Stimulated activated CD8-positive, alpha-beta memory T cell treated with anti-CD3 and anti-CD28 coated beads, Interleukin-15, amount 100 ng/mL, for 48 hours (primary cell): ENCODE measurements at places on chromosomes 1 and 21.

GRCh38 chr1:77560741-77561140 lies 121.7 kb downstream of the ZZZ3 start:
- DNase-seq = no peak

DNA sequence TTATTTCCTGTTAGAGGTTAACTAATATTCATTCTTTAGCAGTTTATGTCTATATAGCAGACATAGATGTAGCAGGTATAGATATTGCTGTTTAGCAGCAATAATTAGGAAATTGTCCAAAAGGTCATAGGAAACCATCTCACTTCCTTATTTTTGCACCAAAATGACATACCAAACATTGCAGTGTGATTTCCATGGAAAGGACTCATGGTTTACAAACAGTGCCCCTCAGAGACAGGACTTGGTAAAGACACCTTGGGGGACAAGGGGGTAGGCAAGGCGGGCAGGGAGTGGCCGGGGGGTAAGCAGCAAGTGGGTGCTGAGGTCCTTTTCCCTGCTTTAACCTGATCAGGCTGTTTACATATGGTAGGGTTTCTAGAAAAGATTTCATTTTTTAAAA lies 30.5 kb downstream of the BATF3 start:
- DNase-seq = no peak

DNA sequence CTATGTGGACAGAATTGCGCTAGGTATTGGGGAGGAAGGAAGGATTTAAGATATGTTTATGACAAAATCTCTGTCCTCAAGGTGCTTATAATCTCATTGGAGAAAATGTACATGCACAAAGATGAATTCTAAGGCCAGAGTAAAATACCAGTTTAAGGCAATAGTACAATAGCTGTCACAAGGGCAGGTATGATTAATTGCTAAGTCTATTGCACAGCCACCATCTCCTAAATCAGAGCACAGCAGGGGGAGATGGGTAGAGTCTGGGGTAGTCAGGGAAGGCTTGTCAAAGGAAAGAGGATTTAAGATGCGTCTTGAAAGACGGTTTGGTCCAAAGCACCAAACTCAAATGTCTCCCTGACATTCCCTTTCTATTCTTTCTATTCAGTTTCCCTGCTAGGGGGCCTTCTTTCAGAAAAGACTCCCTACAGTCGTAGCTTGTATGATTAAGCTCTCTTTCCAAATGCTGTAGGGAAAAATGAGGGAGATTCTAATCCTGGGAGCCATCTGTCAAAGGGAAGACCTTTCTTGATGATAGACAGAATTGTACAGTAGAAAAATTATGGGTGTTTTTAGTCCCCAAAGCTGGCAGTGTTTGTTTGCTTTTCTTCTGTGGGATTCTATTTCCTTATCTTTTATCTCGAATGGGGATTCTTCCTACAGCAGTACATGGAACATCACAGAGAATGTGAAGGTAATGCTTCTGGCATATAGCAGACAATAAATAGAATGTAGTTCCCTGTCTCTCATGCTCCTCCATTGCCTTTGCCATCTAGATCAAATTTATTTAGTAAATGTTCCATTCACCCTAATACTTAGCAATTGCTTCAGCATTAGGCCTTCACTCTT lies 107.6 kb upstream of the NFIA start:
- no peak for DNase-seq

- DNase-seq = no peak
Measured at GRCh38 chr21:45736690-45737484, 93.4 kb downstream of the PCBP3 start.

- DNase-seq = no peak
Measured at GRCh38 chr1:61055110-61055614, 27.2 kb upstream of the NFIA start.

- DNase-seq = no peak
Measured at GRCh38 chr1:178650934-178651511, 74.0 kb upstream of the RALGPS2 start.

DNA sequence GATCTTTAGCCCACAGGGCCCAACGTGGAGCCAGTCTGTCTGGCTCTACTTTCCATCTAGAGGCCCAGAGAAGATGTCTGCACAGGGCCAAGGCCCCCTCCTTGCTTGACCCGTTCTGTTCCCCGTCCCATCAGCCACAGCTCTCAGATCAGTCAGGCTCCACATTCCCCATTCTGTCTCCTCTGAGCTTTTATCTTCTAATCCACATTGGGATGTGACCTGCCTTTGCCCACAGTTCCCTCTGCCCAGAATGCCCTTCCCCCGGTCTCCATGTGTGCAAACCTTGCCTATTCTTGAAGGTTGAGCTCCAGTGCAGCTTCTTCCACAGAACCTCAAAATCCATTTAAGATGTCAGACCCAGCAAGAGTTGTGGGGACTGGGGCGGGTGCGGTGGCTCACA lies 53.3 kb upstream of the WASF2 start:
- no peak for DNase-seq

- no peak for DNase-seq
Measured at GRCh38 chr21:28752131-28752530, 240.5 kb downstream of the LTN1 start.

- DNase-seq = no peak
Measured at GRCh38 chr1:179151908-179152682, 70.2 kb downstream of the TOR3A start.

DNA sequence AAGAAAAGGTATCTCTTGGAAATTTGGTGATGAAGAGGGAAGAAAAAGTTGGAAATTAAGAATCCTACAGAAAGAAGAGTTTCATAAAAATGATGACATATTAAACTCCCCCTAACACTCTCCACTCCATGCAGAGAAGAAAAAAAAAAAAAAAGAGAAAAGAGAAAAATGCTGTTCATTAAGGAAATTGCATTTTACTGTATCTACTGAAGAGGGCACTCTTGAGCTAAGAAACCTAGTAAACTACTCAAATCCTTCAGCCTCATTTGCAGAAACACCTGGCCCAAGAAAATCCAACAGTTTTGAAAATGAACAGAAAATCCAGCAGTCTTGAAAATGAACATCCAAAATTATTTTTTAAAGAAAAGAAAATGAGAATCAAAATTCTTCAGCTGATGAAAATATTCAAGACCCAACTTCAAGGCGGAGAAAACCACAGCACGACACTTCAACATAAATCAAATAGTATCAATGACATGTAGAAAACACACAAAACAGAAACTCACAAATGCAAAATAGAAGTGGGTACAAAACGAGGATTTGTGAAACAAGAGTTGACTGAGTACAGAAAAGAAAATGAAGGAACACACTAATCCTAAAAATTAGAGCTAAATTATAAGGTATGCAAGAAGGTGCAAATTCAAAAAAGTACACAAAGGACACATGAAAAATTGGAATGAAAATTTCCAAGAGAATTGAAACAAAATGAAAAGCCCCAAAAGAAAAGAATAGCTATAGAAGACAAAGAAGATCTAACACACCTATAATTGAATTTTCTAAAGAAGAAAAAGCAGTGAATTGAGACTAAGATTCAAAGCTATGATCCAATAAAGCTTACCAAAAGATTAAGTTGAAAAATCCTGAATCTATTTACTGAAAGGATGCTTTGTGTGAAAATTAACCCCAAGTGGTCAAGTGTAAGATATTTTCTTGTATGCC lies 73.2 kb upstream of the DNAJC6 start:
- no peak for DNase-seq

GRCh38 chr1:229097356-229097755 lies 173.6 kb upstream of the RAB4A start:
- DNase-seq = no peak

DNA sequence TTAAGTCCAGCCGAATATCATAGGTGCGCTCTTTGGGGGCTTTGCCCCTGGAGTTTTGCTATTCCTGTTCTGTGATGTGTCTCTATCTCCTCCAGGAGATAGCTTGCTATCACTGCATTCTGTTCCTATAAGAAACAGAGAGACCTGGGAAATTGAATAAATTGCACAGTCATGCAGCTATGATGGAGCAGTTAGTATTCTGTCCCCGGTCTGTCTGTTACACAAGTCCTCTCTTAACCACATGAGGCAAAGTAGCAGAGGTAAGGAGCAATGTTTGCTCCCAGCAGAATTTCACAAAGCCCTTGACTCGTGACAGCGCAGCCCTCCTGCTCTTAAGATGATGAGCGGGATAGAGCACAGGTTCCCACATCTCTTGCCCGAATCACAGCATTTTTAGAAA lies 63.9 kb upstream of the GRHL3 start:
- no peak for DNase-seq

DNA sequence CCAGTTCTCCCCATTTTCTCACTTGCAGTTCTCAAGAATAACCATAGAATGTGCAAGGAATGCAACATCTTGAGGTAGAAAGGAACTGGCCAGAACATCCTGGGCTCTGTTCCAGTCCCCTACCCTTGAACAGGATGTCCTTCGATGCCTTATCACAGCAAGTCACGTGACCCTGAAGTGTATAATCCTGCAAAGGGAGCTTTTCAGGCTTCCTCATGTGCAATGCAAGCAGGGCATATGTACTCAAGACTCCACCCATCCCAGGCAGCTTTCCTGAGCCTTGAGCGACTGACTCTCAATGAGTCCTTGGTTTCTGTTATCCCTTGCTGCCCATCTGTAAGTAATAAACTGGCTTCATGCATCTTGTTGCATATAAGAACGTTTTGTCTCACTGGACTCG lies 311.0 kb downstream of the MRPL39 start:
- DNase-seq = no peak

DNA sequence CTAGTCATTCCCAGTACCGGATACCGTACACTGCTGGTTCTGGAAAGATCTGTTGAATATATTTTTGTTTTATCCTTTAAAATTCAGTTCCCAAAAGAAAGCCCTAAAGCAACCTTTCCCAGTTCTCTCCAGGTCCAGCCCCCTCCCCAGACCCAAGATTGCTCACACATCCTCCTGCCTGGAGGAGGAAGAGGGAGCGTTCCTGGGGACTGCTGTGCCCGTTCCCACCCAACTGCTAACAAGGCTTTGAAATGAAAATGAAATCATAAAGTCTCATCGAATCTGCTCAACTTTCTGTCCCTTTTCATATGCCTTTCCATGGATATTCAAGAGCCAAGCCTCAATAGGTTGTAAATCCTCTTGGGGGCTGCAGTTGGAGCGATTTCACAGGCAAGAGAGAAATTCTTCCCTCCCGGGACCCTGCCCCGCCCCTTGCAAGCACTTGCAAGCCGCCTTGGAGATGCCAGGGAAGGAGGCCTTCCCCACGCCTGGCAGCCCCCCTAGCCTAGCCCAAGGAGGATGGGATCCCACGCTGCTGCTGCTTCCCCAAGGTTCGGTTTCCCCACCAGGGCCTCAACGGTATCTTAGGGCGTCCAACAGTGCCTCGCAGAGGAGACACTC lies 113.2 kb upstream of the CACHD1 start:
- DNase-seq = no peak
